ENCODE measurements at places on chromosomes 3 and 15. TPM values are rescaled to one million over a fixed set of nuclear protein-coding genes. Genes with fewer than 3 reads are reported as not detected.

GRCh38 chr3:38644662-38645053 is 4.8 kb downstream of the SCN5A start:
- no peak for DNase-seq

- no peak for DNase-seq
Measured at GRCh38 chr3:54294214-54294613, 171.9 kb downstream of the CACNA2D3 start.

DNA sequence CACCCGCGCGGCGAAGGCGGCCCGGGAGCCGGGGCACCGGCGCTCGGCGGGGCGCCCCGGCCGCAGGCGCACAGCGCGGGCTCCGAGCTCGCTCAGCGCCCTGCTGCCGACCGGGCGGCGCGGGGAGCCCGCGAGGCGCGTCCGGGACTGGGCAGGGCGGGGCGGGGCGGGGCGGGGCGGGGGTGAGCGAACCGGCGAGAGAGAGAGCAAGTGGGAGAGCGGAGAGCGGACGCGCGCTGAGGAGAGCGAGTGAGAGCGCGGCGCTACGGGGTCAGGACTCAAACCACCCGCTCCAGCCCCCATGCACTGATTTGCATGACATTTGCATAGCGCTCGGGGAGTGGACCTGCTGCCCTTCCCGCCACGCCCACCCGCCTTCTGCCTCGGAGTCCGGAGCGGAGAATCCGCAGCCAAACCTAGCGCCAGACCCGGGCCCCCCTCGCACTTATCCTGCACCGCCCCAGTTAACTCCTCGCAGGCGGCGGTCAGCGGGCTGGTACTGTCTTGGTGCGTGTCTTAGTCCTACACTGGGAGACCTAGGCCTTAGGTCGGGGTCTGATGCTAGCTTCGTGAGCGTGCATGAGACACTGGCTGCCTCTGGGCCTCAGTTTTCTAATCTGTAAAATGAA is at the start of gene MYLK:
Gene MYLK (minus strand): TSS at position 130 of the 629 bp plus-strand sequence. CDS start 90,491 bp downstream, outside the sequence.
- peak; percentile 79 for DNase-seq

- no peak for DNase-seq
Measured at GRCh38 chr3:160473221-160473620, 23.6 kb upstream of the TRIM59 start.

DNA sequence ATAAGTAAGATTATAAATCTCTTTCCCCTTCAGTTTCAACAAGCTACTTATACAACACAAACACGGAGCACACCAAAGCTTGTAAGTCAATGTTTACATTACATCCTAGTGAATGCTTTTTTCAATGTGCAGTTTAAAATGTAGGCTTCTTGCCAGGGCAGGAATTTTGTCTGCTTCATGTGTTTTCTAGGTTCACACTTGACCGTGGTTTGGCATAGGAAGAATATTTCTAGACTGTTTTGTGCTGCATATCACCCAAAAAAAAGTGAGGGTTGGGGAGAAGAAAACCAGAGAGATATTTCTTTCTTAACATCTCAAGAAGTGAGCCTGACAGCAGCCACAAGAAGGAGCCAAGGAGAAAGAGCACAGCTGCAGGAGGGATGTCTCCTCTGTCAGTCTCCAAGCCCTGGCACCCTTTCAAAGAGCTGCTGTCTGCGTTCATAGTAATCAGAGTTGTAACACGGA is 255.8 kb downstream of the MEIS2 start:
- DNase-seq: no peak

DNA sequence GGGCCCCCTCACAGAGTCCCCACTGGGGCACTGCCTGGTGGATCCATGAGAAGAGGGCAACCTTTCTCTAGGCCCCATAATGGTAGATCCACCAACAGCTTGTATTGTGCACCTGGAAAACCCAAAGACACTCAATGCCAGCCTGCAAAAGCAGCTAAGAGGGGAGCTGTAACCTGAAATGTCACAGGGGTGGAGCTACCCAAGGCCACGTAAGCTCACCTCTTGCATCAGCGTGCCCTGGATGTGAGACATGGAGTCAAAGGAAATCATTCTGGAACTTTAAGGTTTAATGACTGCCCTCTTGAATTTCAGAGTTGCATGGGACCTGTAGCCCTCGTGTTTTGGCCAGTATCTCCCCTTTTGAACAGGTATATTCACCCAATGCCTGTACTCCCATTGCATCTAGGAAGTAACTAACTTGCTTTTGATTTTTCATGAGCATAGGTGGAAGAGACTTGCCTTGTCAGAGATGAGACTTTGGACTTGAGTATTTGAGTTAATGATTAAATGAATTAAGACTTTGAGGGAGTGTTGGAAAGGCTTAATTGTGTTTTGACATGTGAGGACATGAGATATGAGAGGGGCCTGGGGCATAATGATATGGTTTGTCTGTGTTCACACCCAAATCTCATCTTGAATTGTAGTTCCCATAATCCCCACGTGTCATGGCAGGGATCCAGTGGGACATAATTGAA is 900.9 kb upstream of the ROBO1 start:
- DNase-seq: no peak

GRCh38 chr3:139121513-139122220 is 77.0 kb upstream of the PRR23C start:
- DNase-seq: no peak

GRCh38 chr15:68107142-68107541 is 53.0 kb downstream of the PIAS1 start:
- no peak for DNase-seq

DNA sequence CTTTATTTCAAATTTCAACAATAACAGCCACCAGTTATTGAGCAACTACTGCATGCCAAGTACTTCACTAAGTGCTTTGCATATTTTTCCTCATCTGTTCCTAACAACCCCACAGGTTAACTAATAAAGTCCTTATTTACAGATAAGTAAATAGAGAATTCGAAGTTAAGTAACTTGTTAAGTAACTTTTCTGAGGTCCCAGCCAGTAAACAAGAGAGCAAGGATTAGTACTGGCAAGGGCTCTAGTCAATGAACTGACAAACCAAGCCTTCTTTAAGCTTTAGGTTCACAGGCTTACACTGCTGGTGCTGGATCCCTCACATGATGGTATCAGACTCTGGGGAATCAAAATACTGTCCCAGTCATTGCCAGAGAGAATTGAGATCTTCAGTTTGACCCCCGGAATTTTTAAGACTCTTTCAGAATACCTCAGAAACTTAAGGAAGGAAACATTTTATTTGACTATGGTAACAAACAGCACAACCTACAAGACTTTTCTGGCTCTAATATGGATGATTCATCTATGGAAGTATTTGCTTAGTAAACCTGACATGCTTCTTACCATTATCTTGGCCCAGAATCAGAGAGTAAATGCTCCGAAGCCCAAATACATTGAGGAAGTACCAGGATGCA is 16.5 kb downstream of the EMC3 start:
- no peak for DNase-seq

DNA sequence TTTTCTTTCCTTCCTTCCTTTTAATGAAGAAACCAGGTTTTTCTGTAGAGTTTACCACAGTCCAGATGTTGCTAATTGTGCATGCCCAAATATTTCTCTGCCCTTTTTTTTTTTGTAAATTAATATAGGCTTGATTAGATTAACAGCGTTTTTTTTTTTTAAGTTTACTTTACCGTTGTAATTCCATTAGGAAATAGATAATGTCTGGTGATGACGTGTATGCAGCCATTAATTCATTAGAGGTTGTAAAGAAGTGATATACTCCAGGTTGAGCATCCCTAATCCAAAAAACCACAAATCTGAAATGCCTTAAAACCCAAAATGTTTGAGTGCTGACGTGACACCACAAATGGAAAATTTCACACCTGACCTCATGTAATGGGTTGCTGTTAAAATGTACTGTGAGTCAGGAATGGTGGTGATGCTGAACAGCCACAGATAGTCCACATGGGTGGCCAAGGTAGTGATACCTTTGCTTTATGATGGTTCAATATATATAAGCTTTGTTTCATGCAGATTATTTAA is 43.2 kb downstream of the KNL1 start:
- no peak for DNase-seq

DNA sequence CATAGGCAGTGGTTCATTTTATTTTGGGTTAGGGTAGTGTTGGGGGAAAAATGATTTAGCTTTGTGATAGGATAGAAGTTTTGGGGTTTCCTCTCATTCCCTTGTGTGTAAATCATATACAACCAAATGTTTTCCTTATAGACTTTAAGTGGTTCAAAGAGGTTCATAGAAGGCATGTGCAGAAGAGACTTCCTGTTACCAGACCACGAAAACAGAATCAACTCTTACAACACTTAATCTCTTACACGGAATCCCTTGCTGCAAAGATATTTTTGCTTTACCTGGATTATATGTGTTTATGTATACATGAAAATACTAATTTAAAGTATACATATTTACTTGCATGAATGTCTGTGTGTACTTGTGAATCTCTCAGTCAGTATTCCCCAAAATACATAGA is 2.9 kb downstream of the TMOD2 start:
- DNase-seq: no peak

- DNase-seq: peak; percentile 26
Measured at GRCh38 chr3:146277953-146278631, 27.2 kb upstream of the PLSCR4 start.

GRCh38 chr15:55652359-55652758 is 64.2 kb upstream of the PYGO1 start:
- no peak for DNase-seq

GRCh38 chr15:89628301-89628700 is 27.0 kb downstream of the KIF7 start:
- no peak for DNase-seq

- no peak for DNase-seq
Measured at GRCh38 chr3:133570937-133571320, 2.6 kb upstream of the CDV3 start.

DNA sequence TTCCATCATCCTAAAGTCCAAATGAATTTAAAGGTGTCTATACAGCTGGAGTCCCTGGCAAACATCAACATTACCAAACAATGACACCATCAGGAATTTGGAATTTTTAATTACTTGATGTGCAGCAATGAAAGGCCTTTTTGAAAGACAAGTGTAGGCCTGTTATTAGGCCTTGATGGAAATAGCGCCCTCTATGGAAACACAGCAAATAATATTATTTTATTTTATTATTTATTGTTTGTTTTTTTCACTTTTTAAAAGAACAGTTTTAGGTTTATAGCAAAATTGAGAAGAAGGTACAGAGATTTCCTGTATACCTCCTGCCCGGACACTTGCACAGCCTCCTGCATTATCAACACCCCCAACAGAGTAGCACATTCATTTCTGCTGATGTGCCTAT is 18.1 kb upstream of the OR5AC2 start:
- no peak for DNase-seq

DNA sequence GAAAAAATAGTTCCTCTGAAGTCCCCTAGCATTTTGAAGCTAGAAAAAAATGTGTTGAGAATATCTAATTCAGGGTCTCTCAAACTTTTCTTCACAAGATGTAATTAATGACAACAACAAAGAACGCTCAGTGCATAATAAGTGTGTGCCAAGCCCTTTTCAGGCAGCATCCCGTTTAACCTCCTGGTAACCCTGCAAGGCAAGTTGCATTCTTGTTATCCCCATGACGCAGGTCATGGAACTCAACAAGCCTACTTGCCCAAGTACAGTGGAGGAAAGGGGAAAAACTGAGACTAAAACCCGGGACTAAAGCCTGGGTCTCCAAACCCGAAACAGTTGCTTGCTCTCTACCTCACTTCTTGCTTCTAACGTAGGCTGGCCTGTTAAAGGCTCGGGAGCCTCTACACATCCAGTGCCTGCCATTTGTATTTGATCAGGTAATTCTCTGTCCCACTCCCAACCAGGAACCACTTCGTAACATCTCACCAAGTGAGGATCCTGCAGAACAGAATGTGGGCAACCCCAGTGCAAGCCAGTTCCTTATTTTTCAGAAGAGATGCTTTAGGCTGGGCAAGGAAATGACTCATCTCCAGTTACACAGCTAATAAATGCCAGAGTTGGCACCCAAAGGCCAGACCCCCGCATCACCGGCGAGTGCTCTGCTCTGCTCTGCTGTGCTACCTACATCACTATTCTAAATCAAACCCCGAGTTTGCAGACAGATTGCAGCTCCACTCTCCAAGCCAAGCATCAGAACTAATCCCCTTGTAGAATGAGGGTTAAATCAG is 28.3 kb downstream of the LMCD1 start:
- no peak for DNase-seq

GALK2 gene
- 32.1 TPM for total RNA-seq

TRAT1 gene
- total RNA-seq: 0.44 TPM

RGMA gene
- 18.4 TPM for total RNA-seq

ACP3 gene
- total RNA-seq: 1.1 TPM

CHL1 gene
- total RNA-seq: 67.9 TPM

NME9 gene
- total RNA-seq: not detected

IQSEC1 gene
- total RNA-seq: 73.7 TPM

CSTA gene
- 3.8 TPM for total RNA-seq

CTXN2 gene
- total RNA-seq: not detected

ZNF660 gene
- 1.8 TPM for total RNA-seq
